ENCODE measurements at places on chromosomes 6 and 20. TPM values are rescaled to one million over a fixed set of nuclear protein-coding genes. Genes with fewer than 3 reads are reported as not detected.
A peak's percentile ranks its signal among the peaks of the same experiment; 100 is the strongest.

The GFRAL gene
- not detected for total RNA-seq

- H3K27me3 ChIP-seq: peaks cover 23% of the 10 kb centered on the region
- H3K4me3 ChIP-seq: no peak overlapping the region
- no peak overlapping the region for H3K27ac ChIP-seq
- no peak for DNase-seq
Measured at GRCh38 chr20:61482056-61482887, 230.2 kb downstream of the CDH4 start.

GRCh38 chr6:118581489-118581959 is 33.4 kb downstream of the PLN start:
- H3K27ac ChIP-seq: peak overlapping the region; percentile 42
- H3K4me1 ChIP-seq: peaks cover 24% of the 10 kb centered on the region
- no peak overlapping the region for H3K4me3 ChIP-seq
- no peaks in the 10 kb centered on the region for H3K36me3 ChIP-seq

- no peak for DNase-seq
- no peak overlapping the region for H3K27ac ChIP-seq
- no peaks in the 10 kb centered on the region for H3K36me3 ChIP-seq
Measured at GRCh38 chr6:129517288-129517687, 192.7 kb downstream of the ARHGAP18 start.

GRCh38 chr6:13397359-13398068 is 69.2 kb upstream of the TBC1D7 start:
- no peak for DNase-seq
- H3K4me1 ChIP-seq: peaks cover 39% of the 10 kb centered on the region
- H3K36me3 ChIP-seq: no peaks in the 10 kb centered on the region
- H3K27me3 ChIP-seq: no peaks in the 10 kb centered on the region
- H3K27ac ChIP-seq: no peak overlapping the region
- no peak overlapping the region for H3K4me3 ChIP-seq
